Stimulated activated CD8-positive, alpha-beta memory T cell treated with anti-CD3 and anti-CD28 coated beads, Interleukin-12 subunit alpha, Interleukin-12 subunit beta, amount 100 ng/mL, for 4 hours (primary cell): ENCODE measurements at places on chromosomes 4 and X.

- DNase-seq: no peak
Measured at GRCh38 chr4:66160606-66161005, 490.3 kb upstream of the EPHA5 start.

- no peak for DNase-seq
Measured at GRCh38 chr4:110949542-110949941, 326.7 kb upstream of the PITX2 start.

GRCh38 chr4:131540256-131540655 lies 1608.8 kb upstream of the PCDH10 start:
- no peak for DNase-seq

GRCh38 chr4:34371676-34372075 lies 1872.6 kb downstream of the ARAP2 start:
- no peak for DNase-seq

DNA sequence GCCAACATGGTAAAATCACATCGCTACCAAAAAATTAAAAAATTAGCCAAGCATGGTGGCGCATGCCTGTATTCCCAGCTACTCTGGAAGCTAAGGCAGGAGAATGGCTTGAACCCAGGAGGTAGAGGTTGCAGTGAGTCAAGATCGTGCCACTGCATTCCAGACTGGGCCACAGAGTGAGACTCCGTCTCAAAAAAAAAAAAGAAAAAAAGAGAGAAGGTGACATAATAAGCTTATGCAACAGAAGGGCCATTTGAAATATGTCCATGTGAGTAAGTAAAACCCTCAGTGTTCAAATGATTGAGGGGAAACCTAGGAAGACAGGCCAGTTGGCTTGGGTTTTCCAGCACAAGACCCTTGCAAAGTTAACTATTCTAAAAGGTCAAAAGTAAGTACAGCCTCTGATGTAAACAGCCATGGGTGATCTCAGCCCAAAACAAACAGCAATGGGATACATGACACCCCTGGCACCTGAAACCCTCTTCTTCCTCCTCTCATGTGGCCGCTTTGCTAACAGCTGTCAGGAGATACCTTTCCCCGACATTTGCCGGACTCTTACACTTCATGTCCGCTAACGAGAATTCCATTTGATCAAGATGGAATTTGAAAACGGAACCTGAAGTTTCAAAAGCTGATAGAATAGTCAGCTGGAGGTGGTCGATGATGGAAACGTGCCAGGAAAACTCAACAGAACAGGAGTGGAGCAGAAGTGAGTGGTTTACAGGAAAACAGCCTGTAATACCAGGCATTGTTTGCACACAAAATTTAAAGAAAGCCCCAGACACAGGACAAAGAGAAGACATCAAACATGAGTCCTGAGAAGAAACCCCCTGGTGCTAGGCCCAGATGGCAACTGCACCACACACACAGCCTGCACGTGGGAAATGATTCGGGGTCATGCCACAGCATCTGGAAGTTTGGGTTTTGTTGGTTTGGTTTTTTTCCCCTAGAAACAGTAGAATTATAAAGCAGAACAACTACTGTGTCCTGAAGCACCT lies 93.0 kb upstream of the STS start:
- DNase-seq: no peak

- no peak for DNase-seq
Measured at GRCh38 chr4:46254788-46255187, 130.9 kb upstream of the GABRG1 start.

- DNase-seq: no peak
Measured at GRCh38 chr4:125368671-125369081, 53.9 kb downstream of the FAT4 start.

- no peak for DNase-seq
Measured at GRCh38 chr4:169279108-169279507, 8.4 kb upstream of the SH3RF1 start.

DNA sequence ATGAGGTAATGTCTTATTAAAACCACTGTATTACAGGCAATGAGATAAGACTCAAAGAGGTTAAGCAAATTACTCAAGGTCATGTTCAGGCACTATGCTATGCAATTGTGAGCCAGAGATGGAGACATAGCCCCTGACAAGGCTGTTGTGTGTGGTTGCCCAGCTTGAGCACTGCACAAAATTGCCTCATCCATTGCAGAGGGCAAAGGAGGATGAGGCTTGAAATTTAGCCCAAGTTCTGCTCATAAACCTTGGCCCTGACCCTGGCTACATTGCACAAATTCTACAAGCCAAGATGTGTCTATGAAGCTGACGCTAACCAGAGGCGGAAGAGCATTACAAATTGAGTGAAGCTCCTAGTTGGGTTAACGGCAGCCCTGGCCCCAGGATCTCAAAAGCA lies 65.6 kb upstream of the PGM2 start:
- DNase-seq: no peak

DNA sequence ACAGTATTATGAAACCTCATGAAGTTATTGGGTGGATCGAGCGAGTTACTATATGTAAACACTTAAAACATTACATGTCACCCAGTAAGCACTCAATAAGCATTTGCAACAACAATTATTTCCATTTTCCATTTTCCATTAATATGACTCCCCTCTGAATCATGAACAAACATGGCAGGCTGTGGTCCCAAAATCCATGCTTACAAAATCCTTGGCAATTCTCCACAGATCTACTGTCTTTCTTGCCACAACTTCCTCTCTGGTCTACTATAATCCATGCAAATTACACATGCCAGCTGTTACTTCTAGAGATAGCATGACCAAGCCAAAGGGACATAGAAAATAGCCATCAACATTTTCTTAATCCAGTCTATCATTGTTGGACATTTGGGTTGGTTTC lies 22.0 kb downstream of the ASB11 start:
- DNase-seq: no peak

- no peak for DNase-seq
Measured at GRCh38 chrX:42098900-42099299, 175.5 kb upstream of the CASK start.

DNA sequence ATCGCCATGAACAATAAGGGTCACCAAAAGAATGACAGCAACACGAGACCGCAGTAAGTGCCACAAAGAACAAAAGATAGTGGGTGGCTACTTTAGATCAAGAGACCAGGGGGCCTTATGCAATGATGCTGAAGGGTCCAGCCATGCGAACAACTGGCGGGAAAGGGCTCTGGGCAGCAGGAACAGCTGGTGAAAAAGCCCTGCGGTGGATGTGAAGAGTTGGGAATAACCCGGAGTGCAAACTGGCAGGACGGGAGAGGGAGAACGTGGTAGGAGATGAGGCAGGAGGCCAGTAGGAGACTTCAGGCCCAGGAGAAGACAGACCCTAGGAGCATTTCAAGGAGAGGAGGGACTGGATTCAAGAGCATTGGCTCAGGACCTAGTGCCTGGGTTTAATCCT lies 120.2 kb downstream of the AFAP1 start:
- no peak for DNase-seq

DNA sequence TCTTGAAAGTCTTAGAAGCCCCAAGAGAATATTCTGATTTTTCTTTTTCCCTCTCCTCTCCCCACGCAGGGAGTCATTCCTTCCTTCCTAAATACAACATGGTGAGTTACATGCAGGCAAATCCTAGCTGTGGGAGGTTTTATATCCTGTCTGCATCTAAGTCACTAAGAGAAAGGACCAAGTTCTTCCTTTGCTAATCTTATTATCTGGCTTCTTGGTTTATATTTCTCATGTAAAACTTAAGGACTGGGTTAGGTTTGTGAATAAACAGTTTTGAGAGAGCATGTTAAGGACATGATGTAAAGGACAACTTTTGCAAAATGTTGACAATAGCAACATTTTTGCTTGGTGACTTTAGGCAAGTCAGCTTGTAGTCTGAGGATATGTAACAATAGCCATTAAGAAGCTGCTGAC lies 5.1 kb upstream of the CXCL9 start:
- no peak for DNase-seq

DNA sequence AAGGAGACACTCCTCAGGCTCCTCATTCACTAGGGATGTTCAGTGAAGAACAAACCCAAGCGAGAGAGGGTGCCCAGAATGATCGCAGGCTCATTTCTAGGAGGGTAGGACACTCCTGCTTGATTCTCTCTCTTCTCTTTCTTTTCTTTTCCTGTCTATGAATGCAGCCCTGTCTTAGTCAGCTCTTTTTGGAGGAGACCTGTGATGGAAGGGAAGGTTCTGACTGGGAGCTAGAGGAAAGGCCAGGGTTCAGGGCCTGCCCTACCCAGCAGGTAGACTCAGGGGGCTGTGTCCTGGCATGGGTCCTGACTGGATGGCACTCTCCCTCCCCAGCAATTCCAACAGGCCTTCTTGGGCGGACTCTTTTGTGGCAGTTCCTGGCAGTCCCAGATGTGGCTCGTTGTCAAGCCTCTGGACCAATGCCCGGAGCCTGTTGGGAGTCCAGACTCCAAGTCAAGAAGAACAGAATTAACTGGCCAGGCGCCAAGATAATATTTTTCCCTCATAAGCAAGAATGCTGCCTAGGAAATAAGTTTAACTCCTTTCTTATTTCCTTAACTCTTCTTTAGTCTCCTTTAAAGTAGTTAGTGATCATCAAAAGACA lies 139.4 kb upstream of the SCML1 start:
- DNase-seq: no peak

DNA sequence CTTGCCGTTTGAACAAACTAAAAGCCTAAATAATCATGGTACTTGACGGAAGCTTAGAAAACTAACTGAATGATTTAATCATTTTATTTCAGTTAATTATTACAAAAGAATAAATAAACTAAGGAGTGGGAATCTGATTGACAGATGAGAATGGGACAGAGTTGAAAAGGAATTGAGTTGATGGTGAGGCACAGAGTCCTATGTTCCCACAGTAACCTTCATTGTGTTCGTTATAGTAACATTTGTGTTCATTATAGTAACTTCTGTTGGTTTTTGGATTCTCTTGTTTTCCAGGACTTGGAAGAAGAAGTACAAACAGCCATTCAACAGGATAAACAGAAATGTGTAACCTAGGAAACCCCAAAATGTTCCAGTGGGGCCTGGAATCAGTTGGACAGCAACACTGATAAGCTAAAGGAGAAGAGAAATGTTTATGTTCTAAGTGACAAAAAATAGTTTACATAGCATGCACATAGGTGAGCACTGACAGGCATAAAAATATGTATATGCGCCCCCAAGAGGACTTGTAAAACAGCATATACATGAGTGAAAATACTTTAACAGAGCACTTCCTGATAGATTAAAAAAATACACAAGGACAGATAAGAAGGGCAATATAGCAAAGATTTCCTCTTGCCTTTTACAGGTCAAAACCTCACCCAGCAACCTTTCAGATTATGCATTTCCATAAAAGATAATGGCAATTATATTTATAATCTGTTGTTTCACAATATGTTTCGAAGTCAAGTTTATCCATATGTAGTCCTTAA lies 218.6 kb upstream of the HTR2C start:
- DNase-seq: no peak

DNA sequence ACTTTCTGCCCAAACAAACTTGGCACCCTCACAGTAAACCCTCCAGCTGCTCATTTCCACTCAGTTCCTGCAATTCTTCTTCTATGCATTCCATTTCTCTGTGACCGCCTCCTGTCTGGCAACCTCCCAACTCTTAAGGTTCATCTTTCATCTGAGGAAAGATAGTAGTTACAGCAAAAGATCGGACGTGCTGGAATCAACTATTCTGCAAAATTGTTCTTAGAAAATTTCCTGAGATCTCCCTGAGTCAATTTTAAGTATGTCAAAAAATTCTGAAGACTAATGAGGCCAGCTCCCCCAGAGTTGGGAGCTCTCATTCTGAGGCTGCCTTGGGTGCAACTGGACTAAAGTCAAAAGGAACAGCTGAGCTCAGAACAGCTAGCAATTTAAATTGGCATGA lies 1026.0 kb downstream of the ADGRL3 start:
- DNase-seq: no peak

GRCh38 chr4:1013225-1014073 lies 2.0 kb downstream of the FGFRL1 start:
- no peak for DNase-seq

- no peak for DNase-seq
Measured at GRCh38 chr4:153013202-153013977, 77.3 kb downstream of the FHDC1 start.

DNA sequence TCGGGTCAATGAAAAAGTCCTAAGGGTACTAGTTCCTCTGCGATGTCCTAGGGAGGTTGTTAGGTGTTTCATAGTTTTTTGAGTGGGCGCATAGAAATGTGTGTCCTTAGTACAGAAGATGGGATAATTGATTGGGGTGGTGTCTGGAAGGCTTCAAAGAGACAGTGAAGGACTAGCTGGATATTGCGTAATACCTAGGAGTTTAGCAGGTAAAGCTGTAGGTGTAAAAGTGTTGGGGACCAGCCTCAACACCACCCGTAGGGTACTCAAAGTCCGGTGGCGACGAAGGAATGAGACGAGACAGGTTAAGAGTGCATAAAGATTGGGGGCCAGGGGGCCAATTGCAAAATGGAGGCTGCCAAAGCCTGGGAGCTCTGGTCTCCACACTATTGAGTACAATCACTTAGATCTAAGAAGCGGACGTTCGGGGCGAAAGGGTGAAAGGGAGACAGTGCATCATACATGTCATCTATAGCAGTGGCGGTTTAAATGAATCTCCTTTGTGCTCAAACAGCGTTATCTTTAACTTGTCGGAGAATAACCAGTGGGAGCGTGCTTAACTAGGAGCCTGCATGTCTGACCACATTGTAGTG lies 1.0 kb downstream of the TRMT44 start:
- DNase-seq: no peak

GRCh38 chr4:26468977-26469376 lies 21.3 kb downstream of the CCKAR start:
- DNase-seq: no peak

- DNase-seq: no peak
Measured at GRCh38 chrX:110258552-110258951, 59.3 kb downstream of the AMMECR1 start.

GRCh38 chrX:40108162-40108958 lies 10.6 kb upstream of the BCOR start:
- no peak for DNase-seq

DNA sequence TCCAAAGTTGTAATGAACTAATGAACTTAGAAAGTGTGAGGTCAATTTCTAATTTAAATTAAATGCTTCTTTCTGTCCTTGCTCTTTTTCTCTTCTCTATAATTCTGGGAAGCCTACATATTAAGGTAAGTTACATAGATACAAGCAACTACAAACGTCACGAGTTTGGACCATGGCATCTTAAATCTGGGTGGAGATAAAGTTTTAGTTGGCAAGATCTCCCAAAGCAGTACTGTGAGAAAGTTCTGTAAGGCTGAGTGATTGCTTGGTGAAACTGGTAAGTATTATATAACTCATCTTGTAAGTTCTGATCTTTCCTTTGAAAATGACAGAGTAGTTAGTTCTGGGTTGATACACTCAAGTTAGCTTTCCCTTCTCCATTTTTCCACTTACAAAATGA lies 125.7 kb upstream of the CBR4 start:
- DNase-seq: no peak

- DNase-seq: no peak
Measured at GRCh38 chrX:36019125-36019524, 99.6 kb downstream of the CFAP47 start.
